OCI-LY7 (cell line): ENCODE measurements at places on chromosomes 1 and 21.

DNA sequence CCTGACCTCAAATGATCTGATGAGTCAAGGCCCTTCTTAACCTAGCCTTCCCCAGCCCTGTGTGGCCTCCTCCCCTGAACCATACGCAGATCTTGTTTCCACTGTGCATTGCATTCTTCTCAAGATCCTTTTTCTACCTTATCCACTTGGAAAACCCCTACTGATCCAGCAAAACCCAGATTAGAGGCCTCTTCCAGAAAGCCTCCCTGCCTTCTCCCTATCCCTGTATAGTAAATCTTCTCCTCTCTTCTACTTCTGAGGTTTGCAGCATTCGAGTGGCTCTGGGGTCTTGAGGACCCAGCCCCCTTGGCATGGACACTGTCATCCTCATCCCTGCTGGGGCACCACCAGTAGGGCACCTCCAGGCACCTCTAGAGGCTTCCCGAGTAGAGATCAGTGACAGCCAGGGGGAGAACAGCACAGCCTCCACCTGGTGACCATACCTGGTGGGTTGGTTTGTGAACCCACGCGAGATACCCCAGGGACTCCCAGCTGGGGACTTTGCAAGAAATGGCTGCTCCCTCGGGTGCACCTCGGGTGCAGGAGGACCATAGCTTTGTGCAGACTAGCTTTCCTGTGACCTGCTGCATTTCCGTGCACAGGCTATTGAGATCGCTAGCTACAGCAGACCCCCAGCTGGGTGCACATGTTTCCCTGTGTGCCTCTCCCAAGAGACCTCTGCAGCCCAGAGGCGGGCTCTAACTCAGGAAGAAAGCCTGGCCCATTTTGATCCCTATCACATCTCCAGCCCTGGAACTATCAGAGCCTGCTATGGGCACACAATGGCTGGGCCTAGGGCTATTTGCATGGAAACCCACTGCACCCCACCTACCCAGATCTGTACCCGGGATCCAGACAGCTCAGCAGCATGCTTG lies 34.2 kb downstream of the MATN1 start:
- DNase-seq, result no peak

DNA sequence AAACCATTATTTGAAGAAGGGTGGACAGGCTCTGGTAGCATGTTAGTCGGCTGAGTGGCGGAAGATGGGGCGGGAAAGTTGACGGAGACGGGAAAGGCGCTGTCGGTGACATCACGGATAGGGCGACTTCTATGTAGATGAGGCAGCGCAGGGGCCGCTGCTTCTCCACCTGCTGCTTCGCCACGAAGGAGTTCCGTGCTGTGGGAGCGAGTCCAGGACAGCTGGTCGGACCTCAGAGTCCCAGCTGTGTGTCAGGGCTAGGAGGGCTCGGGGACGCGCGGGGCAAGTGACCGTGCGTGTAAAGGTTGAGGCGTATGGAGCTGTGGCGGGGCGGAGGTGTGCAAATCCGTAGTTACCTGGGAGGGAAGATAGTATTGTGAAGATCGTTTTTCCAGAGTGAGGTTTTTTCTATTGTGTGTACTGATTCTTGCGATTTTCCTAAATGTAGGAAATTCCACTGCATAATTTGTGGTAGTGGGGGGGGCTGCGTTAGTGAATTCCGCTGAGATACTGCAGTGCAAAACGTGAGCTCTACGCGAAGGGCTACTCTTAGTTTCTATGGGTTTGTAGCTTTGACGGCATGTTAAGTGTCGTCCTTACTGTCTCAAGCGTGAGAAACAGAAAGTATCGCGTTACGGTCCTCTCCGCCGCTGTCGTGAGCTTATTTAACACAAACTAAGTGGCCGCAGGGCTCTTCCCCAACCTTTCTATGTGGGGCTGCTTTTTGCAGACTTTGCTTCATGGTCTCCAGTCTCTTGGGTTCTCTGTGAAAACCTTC lies 111.2 kb upstream of the NBPF11 start:
- DNase-seq, result peak; percentile 73

DNA sequence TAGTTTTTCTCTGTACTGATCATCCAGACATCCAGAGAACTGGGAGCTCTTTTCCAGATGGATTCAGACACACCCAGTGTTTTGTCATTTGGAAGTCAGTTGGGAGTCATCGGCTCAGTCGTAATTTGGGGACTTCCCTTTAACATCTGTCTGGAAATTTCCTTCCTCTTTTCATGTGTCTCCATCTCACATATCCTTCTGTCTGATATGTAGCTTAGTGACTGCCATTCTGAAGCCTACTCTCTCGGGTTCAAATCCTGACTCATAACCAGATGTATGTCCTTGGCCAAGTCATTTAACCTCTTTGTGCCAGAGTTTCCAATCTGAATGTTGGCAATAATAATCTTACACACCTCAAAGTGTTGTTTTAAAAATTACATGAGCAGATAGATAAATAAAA lies 3.0 kb downstream of the MORC3 start:
- DNase-seq, result no peak

DNA sequence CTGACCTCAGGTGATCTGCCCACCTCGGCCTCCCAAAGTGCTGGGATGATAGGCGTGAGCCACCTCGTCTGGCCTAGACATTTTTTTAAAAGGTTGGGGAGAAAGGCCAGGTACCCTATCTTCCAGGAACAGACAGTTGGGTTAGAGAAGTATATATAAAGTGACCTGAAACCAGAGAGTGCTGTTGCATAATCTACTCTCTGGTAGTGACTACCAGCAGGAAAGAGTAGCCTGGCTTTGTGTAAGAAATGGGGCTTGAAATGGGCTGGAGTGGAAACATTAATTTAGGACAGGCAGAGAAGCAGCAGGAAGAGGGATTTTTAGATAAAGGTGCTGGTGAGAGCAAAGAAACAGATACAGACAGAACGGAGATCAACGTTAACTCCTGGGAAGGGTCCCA lies 125.8 kb upstream of the HOOK1 start:
- no peak for DNase-seq

DNA sequence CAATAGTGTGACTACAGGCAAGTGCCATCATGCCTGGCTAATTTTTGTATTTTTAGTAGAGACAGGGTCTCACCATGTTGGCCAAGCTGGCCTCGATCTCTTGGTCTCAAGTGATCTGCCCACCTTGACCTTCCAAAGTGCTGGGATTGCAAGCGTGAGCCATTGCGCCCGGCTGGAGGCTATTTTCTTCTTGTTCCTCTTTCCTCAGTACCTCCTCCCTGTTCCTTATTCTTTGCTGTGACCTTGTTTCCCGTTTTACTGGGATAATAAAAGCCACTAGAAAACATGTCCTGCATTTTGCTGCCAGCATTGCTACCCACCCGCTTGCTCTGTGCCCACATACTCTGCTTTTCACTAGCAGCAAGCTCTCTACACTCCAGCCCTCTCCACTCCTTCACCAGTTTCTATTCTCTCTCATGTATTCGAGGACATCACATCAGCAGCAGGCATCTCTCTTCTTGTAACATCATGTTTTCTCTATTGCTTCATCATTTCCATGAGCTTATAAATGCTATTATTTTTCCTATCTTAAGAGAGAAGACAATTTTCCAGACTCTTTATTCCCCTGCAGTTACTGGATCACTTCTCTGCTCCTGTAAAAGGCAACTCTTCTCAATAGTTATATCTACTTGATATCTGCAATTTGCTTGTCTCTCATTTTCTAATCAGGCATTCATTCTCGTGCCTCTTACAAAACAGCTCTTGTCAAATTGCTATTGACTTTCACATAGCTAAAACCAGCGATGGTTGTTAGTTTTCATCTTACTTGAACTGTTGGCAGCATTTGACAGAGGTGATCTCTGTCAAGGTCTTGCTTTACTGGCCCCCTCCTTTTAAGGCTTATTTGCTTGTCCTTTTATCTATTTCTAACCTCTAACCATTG lies 34.5 kb upstream of the C21orf91 start:
- DNase-seq, result no peak
